ENCODE measurements at places on chromosomes 13 and 19. TPM values are rescaled to one million over a fixed set of nuclear protein-coding genes. Genes with fewer than 3 reads are reported as not detected.

DNA sequence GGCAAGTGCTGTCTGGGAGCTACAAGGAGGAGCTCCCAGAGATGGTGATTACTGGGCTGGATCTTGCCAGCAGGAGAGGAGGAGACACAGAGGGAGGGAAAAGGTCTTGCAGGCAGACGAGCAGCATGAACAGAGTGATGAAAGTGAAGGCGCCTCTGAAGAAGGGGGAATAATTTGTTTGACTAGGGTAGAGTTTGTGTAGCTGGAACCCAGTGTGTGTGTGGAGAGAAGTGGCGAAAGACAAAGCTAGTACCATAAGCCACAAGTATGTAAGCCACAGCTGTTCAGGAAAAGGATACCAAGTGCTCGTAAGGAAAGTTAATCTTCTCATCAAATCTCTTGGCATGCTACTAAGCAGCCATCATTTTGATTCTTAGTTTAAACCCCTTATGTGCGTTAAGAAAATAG is 5.4 kb downstream of the FLT1 start:
- DNase-seq, result no peak

The FXYD3 gene
- polyA plus RNA-seq, result 7.0 TPM

DNA sequence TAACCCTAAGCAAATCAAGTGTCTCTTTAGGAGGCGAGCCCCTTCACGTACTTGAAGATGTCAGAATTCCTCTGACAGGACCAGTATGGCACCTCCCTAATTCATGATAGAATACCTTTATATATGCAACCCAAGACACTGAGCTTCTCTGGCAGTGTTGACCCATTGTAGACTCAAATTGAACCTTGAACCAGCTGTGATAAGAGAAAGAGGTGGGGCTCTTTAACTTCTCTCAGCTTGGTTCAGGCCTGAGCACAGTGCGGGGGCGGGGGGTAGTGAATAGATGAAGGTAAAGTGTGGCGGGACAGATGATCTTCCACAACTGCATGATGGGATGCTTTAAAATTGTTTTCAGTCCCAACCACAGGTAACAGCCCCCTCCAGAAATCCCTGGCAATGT is 12.1 kb downstream of the MBNL2 start:
- DNase-seq, result no peak

The ERICH6B gene
- polyA plus RNA-seq, result 1.5 TPM

GRCh38 chr19:44367024-44367423 is 10.5 kb upstream of the ZNF112 start:
- DNase-seq, result no peak

- no peak for DNase-seq
These were observed 307.7 kb downstream of the PCDH9 start for GRCh38 chr13:66922444-66922843.

The ZNF579 gene
- 11.8 TPM for polyA plus RNA-seq

- DNase-seq, result no peak
These were observed 50.7 kb downstream of the KLF2 start for GRCh38 chr19:16375157-16375935.

GRCh38 chr13:23615395-23616081 is 45.3 kb downstream of the TNFRSF19 start:
- no peak for DNase-seq

- no peak for DNase-seq
These were observed 29.7 kb downstream of the NAXD start for GRCh38 chr13:110644892-110645521.

GRCh38 chr13:60654415-60654814 is 257.4 kb downstream of the TDRD3 start:
- no peak for DNase-seq

Data from right renal cortex interstitium (tissue), 3 donors.